Ecto neural progenitor cell (in vitro differentiated cells): ENCODE measurements at places on chromosomes 1 and 21.

DNA sequence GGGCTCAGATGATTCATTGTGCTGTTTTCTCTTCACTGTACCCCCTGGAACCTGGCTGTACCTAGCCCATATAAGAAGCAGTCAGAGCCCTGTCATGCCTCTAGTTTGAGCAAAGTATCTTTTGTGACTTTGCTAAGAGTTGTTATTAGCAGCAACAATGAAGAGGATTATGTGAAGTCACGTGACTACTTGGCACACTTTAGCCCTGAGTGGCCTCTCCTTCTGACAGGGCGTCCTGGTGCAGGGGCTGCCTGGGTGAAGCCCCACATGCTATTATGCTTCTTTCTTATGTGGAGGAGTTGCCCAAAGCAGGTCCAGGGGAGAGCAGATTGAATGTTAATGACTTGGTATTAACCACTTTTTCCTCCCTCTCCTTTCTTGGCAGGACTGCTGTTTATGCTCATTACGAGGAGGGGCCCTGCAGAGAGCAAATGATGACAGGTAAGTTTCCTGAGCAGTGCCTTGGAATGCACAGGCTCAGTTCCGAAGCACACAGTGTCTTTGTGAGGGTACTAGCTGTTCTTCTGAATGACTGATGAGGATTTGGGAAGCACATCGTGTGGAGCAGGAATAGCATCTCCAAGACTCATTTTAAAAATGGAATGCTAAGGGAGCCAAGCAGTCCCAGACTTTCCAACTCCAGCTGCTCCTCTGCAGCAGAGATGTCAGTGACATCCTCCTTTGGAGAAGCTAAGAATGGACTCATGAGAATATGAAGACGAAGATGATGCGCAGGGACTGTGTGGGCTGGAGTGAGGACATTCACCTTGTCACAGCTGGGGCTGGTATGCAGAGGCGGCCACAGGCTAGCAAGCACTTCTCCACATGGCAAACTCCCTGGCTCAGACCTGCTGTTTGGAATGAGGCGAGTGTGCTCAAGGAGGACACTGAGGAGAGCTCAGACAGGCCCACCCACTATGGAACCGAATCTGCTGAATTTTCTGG is 15.2 kb upstream of the ST3GAL3 start:
- no peak for DNase-seq

DNA sequence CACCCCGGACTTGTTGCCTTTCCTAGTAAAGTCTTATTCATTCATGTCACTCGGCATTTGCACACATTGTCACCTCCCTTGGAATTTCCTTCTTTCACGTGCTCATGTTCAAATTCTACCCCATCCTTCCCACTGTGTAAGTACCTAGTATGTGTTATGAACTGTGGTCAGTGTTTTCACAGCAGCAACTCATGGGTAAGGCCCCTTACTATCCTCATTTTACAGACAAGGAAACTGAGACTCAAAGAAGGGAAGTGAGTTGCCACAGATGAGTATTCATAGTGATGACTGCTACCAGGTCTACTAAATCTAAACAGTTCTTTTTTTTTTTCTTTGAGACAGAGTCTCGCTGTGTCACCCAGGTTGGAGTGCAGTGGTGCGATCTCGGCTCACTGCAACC is 10.5 kb downstream of the CITED4 start:
- no peak for DNase-seq

DNA sequence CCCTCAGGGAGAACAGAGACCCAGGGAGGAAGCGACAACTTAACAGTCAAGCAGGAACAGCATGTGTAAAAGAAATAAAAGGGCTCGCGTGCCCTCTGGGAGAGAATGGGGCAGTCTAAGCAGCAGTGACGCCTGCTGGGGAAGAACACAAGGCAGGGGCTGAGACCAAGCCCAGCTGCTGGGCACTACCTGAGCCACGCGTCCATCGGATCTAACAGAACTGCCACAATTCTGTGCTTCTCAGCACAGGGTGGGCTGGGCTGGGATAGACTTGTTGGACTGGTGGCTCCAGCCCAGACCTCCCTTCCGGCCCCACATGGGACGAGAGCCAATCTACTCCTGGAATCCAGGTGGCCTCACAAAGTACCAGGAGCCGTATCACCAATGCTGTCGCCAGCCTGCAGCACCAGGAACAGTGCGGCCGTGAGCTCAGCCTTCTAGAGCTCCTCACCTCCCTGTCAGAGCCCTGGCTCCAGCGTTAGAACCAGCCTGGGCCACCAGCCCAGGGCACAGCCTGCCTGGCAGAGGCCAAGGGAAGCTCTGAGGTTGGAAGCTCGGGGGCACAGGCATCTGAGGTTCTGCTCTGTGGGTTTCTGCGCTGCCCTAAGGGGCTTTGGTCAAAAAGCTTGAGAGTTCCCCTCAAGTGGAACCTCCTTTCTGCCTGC is 7.4 kb downstream of the LRRC47 start:
- no peak for DNase-seq

DNA sequence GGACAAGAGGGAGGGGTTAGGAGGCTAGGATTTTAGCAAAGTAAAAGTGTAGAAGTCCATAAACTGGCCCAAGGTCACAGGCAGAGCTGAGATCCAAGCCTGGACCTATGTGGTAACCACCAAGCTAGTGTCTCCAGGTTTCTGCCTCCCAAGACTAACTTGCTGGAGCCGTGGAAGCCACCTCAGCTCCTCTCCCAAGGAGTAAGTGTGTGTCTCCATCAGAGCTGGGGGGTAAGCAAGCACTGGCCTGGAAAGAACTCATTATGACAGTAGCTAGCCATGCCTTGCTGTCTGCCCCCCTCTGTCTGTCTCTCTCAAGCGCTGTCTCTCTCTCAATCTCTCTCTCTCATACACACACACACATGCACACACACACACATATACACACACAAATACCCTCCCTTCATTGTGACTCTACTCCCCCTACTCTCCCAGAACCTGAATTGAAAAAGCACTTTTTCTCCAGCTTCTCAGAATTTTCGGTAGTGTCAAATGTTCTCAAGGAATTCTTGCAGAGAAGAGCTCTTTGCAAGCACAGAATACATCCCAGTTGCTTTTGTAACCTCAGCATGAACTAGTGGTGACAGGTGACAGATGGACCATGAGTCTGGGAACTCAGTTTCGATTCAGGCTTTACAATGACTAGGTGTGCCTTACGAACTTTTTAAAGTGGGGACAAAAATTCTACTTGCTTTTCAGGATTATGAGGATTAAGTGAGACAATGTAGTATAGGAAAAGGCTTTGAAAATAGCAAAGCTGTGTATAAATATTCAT is 238.0 kb upstream of the FGGY start:
- DNase-seq: no peak

DNA sequence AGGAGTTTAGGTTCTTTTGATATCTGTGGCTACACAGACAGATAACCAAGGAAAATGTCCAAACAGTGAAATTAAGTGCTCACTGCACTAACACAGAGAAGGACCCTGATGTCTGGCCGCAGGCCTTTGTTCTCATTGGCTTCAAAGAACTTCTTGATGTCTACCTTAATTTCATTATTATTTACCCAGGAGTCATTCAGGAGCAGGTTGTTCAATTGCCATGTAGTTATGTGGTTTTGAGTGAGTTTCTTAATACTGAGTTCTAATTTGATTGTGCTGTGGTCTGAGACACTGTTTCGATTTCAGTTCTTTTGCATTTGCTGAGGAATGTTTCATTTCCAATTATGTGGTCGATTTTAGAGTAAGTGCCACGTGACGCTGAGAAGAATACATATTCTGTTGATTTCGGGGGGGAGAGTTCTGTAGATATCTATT is 15.2 kb upstream of the LGALS8 start:
- DNase-seq: no peak

DNA sequence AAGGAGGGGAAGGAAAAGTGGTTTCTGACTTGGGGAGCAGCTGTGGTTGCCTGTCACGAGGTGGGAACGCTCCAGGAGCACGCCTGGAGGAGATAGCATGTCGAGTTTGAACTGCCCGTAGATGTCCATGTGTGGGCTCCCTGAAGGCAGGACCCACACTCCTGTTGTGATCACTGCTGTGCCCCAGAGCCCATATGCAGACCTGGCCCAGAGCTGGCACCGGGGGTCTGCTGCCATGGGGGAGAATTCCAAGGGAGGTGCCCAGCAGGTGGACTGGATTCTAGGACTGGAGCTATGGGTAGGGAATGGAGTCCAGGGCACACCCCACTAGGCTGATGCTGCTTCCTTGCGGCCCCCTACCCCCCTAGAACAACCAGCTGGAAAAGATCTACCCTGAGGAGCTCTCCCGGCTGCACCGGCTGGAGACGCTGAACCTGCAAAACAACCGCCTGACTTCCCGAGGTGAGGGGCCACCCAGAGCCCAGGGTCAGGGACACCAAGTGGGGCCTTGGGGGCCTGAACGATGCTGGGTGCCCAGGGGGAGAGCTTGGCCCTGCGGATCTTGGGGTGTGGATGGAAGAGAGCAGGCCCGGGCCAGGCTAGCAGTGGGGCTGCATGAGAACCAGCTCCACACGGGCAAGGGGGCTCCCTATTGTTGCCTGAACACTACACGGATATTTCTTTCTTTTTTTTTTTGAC is 9.3 kb downstream of the PODN start:
- DNase-seq: no peak

GRCh38 chr1:100423832-100424337 is 71.6 kb downstream of the CDC14A start:
- DNase-seq: no peak

- DNase-seq: peak; percentile 79
Observed at GRCh38 chr1:39653546-39654031, 14.1 kb upstream of the HEYL start.

- DNase-seq: peak; percentile 74
Observed at GRCh38 chr1:92484472-92485380, 2.0 kb downstream of the GFI1 start.

- no peak for DNase-seq
Observed at GRCh38 chr1:202728951-202729350, 18.7 kb upstream of the SYT2 start.

DNA sequence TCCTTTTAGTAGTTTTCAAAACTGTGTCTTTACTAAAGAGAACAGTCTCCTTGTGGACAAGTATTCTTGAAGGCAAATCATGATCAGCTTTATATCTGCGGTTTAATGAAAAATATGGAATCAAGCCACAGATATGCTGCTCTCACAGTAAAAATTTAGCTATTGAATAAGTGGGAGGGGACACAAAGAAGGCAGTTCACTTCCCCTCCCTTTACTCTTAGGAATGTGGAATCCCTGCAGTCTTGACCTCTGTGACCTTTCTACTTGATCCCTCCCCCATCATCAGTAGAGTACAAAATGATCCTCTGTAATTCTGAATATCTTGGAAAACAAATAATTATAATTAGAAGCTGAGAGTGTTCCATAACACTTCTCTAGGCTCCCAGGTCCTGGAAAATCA is 136.7 kb upstream of the HOOK1 start:
- DNase-seq: no peak

DNA sequence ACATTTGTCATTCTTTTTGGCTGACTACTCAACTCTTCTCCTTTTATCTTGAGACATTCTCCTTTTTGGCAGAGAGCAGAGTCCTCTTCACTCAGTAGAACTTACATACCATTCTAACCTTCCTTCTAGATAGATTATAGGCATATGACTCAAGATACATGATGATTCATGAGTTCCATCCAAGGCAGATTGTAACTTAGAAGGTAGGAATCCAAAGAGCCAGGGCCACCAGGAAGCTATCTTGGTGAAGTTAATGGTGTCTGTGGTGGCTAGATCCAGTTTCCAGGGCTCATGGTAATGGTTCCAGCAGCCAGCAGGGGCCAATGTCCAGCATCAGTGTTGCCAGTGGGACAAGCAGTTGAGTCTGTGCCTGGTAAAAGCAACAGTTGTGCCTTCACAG is 76.1 kb upstream of the KIAA0040 start:
- no peak for DNase-seq

GRCh38 chr1:99566290-99567021 is 79.5 kb upstream of the PALMD start:
- no peak for DNase-seq

GRCh38 chr1:159007726-159008125 is 2.0 kb upstream of the IFI16 start:
- DNase-seq: no peak

GRCh38 chr21:34909492-34910292 is 139.4 kb downstream of the RUNX1 start:
- DNase-seq: no peak

DNA sequence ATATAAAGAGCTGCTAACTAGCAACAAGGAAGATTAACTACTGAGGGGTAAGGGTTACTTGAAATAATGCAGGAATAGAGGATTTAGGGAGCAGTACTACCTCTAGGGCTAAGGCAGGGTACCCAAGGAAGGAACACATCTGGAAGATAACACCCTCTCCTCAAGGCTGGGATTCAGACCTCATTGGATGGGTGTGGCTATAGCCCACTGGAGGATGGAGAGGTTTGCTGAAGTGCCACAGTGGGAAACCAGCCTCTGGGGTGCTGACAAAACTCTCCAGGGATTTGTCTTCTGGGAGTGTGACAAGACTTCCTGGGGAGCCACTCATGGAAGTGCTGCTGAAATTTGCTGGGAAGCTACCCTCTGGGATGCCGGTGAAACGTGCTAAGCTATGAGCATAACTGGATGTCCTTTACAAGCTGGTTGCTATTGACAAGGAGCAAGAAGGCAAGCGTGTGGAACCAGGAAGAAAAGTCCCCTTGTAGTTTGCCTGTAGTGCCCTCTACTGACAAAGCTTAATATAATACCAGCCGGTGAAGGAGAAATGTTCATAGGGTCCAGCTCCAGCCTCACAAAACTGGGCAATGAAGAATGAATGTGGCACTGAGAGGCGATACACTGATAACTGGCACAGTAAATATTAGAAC is 122.8 kb upstream of the USP24 start:
- no peak for DNase-seq

GRCh38 chr1:219744652-219745469 is 132.0 kb upstream of the ZC3H11B start:
- DNase-seq: no peak

DNA sequence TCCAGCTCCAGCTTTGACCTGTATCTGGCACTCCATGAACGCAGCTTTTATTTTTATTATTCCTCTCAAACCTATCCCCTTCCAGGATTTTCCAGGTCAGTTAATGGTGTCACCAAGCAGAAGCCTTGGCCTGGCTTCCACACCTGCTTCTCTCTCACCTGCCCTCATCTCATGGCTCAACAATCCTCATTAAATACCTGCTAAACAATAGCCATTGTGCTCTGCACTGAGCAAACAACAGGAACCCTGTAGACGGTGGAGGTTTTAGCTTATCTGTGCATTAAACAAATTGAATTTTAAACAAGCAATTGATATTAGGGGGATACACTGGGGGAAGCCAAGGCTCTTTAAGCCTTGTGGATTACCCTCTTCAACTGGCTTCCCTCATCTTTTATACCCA is 15.3 kb downstream of the PYCR2 start:
- DNase-seq: no peak
